ENCODE measurements at places on chromosomes 2 and 18.

DNA sequence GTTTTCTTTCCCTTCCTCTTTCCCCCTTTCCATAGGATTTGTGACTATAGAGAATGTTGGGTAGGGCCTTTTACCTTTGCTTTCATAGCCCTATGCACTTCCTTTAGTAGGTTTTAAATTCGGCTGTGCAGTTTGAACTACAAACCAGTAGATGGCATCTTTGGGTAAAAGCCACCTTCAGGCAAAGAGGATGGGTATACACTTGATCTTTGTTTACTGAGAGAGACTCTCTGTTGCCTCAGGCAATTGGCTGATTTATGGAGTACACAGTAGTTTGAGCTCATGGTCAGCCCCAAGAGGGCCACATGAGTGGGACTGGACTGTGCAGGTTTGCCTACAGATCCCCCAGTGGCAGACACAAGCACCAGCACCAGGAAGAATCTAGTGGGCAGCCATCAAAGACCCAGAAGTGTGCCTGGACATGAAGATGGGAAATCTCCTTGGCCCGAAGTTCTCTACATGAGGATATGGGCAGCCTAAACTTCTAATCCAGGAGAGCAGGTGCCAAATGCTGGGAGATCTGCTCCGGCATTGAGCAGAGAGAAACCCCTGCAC lies 1304.3 kb upstream of the DDX18 start:
- no peak for DNase-seq

GRCh38 chr2:11677136-11678055 lies 7.4 kb upstream of the NTSR2 start:
- no peak for DNase-seq

DNA sequence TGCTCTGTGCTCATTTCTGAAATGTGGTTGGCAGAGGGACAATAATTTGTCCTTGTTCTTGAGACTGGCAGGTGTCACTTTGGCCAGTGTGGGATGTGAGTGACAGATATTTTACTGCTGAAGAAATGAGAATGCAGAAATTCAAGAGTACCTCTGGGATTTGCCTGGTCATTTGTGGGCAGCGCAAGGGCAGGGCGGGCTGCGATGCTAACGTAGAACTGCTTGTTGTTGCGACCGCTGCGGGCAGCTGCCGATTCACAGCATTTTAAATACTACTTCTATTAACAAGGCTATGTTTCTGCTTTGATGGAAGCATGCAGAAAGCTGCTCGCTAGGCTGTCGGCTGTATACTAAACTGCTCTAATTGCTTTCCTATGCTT lies 268.6 kb downstream of the FIGN start:
- no peak for DNase-seq

- DNase-seq: no peak
Observed at GRCh38 chr18:42030586-42031182, 75.7 kb downstream of the PIK3C3 start.

GRCh38 chr2:26822877-26823276 lies 25.1 kb upstream of the DPYSL5 start:
- no peak for DNase-seq

GRCh38 chr18:11887328-11888128 lies 20.6 kb downstream of the MPPE1 start:
- DNase-seq: no peak

GRCh38 chr2:235659767-235660322 lies 166.0 kb downstream of the AGAP1 start:
- DNase-seq: no peak

Data from stimulated activated CD4-positive, alpha-beta T cell treated with anti-CD3 and anti-CD28 coated beads, Interleukin-1b, Interleukin-23, amount 100 ng/mL, for 24 hours (primary cell).